ENCODE measurements at places on chromosomes 6 and 20.

- DNase-seq: no peak
These were observed 91.0 kb downstream of the REPS1 start for GRCh38 chr6:138897031-138897430.

- DNase-seq: no peak
These were observed 28.5 kb upstream of the BPIFA2 start for GRCh38 chr20:33139467-33139866.

DNA sequence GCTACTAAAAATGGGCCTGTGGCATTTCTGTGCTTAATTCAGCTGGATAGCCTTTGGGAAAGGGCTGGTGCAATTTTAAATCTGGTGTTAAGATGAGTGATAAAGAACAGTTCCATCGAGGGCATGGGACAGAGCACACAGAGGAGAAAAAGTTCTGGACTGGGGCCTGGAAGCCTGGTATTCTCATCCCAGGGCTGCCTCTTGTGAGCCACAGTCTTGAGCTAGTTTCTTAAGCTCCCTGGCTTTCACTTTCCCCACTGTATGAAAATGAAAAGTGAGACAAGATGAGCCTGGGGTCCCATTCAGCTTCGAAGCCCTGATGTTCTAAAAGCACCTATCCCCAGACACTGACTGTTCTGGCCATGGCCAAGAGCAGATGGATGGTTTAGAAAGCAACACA, 14.3 kb upstream of the LAMA4 start:
- DNase-seq: no peak

DNA sequence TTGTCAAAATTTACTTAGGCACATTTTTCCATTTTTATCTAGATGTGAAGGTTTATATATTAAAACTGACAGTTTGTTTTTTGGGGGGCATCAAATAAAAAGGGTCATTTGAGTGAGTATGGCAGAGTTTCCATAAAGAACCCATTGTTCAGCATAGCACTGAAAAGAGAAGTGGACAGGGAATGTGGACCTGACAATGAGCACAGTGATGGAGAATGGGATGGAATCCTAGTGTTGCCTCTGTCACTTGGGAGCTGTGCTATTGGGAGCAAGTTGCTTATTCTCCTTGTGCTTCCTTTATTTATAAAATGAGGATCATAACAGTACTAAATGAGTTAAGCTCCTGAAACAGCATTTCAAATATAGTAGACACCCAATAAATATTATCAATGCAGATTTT, 130.7 kb upstream of the SIM1 start:
- no peak for DNase-seq

Measured in HCT116 (cell line).